ENCODE measurements at places on chromosomes 2 and 18.
A peak's percentile ranks its signal among the peaks of the same experiment; 100 is the strongest.

DNA sequence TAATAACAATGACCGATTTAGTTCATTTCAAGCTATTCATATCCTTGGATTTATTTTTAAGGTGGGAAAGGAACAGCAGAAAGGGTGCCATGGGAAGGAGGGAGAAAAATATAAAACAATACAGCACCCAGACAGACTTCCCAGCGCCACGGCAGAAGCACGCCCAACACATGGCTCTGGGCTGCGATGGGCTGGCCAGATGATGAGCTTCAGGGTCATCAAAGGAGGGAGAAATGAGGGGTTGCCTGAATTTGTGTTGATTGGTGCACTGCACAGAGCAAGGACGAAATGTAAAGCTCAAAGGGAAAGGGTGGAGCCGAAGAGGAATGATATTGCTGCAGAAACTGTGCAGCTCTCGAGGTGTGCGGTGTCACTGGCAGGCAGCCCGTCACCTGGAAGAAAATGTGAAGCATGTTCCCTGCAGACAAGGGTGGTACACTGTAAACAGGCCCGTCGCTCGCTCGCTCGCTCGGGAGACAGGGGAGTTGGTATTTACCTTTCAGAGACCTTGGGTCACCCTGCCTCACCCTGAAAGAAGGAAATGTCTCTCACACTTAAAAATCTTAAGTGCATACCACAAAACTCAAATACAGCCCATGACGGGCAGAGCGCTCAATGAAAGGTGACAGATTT, 195.5 kb upstream of the CTAGE1 start:
- no peak for DNase-seq

DNA sequence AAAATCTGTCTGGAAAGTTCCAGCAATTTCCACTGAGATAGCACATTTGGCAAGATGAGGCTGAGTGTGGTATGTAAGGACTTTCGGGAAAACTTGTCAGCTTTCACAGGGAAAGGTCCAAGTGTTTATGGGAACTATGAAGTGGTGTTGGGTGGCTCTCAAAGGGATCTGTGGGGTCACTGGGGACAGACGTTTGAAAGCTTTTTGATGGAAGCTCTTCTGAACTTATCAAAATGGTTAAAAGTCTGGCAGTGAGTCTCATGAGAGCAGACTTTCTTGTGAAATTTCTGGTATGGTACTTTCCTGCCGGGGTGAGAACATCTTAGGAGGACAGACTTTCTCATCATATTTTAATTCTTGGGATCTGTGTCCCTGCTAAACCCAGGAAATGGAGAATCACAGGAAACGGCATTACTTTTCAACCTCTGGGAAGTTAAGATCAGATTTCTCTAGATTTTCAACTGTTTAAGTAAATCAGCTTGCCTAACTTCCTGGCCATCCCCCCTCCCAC, 546.3 kb upstream of the ZEB2 start:
- DNase-seq: peak; percentile 9

GRCh38 chr2:207891086-207891844, 121.6 kb upstream of the FZD5 start:
- no peak for DNase-seq

DNA sequence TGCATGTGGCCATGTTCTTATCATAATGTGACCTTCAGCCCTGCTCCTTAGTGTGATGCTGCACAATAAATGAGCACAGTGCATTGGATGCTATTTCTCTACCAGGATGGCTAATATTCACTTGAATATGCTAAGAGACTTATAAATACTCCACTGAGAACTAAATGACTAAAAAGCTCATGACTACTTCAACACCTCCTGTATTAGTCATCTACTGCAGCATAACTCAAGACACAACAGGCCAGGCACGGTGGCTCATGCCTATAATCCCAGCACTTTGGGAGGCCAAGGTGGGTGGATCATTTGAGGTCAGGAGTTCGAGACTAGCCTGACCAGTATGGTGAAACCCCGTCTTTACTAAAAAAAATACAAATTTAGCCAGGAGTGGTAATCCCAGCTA, 213.4 kb downstream of the RND3 start:
- DNase-seq: peak; percentile 9

DNA sequence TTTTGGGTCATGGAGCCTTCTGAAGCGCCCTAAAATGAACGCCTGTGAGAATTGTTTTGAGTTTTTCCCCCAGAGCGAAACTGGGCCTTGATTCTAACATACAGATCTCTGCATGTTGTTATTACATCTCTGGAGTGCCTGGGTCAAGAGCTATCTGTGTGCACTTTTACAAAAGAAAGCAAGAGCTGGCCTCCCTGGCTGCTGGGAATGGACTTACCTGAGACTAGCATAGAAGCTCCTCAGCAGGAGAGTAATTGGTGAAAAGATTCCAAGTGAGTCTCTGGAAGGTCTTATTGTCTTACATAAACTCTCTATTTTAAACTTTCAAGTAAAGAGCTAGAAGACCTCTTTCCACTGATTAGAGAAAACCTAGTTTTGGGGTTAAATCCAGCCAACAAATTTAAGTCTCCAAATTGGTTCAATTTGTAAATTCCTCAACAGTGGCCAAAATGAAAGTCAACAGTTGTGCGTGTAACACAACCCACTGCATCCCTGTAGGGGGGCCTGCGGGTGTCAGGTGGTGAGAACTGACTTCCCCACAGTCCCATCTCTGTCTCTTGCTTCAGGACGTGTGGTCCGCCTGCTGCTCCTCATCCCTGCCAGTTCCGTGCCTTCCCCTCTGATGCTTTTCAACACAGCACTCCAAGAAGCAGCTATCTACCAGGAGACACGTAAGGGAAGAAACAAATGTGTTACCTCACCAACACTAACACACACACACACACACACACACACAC, 206.1 kb downstream of the SH3BP4 start:
- no peak for DNase-seq

- DNase-seq: no peak
Observed at GRCh38 chr2:20165677-20166509, 59.0 kb downstream of the SDC1 start.

DNA sequence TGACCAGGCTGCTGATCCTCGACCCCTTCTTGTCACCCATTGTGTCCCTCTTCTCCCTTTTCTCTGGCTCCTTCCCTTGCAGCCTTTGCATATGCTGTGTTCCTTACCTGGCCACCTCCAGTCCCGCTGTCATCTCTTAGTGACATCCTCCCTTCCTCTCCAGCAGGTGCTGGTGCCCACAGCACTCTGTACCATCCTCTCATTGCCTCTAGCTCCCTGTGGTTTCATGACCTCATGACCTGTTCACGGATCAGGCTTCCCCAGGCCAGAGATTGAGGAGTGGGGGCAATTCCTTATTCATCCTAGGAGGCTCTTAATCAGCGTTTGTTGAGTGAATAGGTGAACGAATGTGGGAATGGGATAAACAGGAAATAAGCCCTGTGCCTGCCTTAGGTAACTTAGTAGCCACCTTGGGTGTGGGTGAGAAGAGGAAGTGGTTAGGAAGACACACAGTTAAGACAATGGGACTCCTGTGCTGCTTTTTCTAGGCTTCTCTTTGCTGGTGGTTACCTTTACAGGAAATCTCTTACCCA, 35.5 kb downstream of the ITGA6 start:
- DNase-seq: no peak

- no peak for DNase-seq
Observed at GRCh38 chr2:187580462-187581124, 26.4 kb upstream of the TFPI start.

GRCh38 chr2:18525236-18525635, 35.2 kb downstream of the RDH14 start:
- no peak for DNase-seq

DNA sequence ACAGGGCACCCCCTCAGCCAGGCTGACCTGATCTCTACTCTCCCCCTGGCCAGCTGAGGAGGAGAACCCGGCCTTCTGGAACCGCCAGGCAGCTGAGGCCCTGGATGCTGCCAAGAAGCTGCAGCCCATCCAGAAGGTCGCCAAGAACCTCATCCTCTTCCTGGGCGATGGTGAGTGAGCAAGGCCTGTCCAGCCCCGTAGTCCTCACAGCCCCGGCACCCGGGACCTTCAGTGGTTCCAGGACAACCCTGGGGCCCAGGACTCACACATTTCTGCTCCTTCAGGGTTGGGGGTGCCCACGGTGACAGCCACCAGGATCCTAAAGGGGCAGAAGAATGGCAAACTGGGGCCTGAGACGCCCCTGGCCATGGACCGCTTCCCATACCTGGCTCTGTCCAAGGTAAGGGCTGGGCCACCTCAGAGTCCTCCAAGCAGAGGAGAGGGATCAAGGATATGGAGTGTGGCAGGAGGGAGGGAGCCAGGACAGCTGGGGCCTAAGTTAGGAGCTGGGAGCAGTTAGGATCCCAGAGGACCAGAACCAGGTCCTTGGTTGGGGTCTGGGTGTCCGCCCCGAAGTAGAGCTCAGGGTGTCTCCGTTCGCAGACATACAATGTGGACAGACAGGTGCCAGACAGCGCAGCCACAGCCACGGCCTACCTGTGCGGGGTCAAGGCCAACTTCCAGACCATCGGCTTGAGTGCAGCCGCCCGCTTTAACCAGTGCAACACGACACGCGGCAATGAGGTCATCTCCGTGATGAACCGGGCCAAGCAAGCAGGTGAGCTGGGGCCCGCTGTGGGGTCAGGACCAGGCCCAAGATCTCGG, 555 bp downstream of the ALPI start:
- DNase-seq: no peak

- no peak for DNase-seq
Observed at GRCh38 chr18:78701771-78702396, 277.7 kb upstream of the SALL3 start.
